NCI-H1694 treated with DMSO at 0.1 percent for 48 hours (cell line): ENCODE measurements at places on chromosomes 1 and 21.

DNA sequence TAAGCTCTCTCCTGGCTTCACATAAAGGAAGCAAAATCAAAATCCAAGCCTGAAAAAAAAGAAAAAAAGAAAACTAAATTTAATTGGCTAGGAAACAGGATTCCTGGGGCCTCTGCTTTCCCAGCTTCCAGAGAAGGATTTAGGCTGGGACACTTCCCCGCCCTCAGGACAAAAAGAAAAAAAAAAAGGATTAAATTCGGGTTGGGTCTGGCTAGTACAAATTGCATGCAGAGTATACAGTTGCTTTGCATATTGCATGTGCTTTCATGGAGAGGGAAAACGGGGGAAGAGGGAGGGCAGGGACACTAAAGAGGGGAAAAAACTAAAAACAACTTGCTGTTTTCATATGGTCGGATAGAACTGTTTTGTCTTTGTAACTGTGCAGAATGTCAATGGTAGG is 42.7 kb downstream of the OLIG1 start:
- no peak for DNase-seq

- peak; percentile 88 for DNase-seq
Observed at GRCh38 chr1:114215436-114215835, 61.8 kb upstream of the SYT6 start.

DNA sequence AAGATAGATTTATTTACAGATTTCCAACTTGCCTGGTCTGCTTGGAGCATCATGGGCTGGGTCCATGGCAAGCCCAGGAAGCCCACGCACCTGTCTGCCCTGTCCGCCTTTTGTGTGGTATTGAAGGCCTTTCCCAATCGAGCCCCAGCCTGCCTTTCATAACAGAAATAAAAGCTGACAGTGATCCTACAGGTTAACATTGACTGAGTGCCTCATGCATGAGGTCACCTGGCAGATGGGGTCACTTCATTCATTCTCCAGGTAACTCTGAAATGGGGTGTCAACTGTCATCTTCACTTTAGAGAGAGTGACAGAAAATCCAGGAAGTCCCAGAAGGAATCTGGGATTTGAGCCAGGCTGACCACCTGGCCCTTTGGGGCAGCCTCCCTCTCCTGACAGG is 36.3 kb upstream of the CASZ1 start:
- no peak for DNase-seq

DNA sequence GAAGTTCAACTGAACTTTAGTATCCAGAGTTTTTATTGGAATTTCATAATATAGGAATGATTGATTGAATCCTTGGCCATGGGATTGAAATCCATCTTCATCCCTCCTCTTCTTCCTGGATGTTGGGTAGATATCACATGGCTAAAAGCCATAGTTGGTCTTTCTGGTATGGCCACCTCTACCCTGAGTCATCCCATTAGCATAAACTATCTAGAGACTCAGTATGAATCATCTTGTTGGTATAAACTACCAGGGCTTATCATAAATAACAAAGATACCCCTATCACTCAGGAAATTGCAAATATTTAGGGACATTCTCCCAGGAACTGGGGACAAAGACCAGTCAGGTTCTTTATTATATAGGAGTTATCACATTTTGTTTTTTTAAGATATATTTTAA is 21.2 kb upstream of the ZP4 start:
- no peak for DNase-seq

- DNase-seq, result no peak
Observed at GRCh38 chr1:116877141-116877818, 32.4 kb upstream of the PTGFRN start.

GRCh38 chr1:193335806-193336428 is 149.5 kb upstream of the B3GALT2 start:
- DNase-seq, result no peak

DNA sequence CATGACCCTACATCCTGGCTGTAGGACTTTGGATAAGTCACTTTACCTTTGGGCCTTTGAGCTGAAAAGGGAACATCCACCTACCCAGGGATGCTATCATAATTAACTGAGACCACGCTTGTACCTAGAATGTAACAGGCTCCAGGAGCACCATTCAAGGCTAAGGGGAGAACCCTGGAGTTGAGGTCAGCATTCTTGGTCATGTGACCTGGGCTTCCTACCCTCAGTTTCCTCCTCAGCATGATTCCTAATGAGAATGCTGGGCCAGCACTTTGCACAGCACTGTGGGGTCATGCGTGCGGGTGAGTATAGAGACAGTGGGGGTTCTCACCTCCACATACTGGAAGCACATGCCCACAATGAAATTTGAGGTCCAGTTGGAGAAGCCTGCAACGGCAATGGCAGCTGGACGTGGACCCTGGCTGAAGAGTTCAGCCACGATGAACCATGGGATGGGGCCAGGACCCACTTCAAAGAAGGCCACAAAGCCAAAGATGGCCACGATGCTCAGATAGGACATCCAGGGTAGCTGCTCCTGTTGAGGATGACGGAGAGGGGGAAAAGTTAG is 31.3 kb downstream of the SLC2A1 start:
- no peak for DNase-seq

- no peak for DNase-seq
Observed at GRCh38 chr1:185719021-185719420, 15.2 kb upstream of the HMCN1 start.

GRCh38 chr1:53938136-53938830 is 7.2 kb downstream of the IFT25 start:
- DNase-seq, result no peak
